Uterus (tissue), 4 donors: ENCODE measurements at places on chromosomes 2 and 18. TPM values are rescaled to one million over a fixed set of nuclear protein-coding genes. Genes with fewer than 3 reads are reported as not detected.
A peak's percentile ranks its signal among the peaks of the same experiment; 100 is the strongest.

DNA sequence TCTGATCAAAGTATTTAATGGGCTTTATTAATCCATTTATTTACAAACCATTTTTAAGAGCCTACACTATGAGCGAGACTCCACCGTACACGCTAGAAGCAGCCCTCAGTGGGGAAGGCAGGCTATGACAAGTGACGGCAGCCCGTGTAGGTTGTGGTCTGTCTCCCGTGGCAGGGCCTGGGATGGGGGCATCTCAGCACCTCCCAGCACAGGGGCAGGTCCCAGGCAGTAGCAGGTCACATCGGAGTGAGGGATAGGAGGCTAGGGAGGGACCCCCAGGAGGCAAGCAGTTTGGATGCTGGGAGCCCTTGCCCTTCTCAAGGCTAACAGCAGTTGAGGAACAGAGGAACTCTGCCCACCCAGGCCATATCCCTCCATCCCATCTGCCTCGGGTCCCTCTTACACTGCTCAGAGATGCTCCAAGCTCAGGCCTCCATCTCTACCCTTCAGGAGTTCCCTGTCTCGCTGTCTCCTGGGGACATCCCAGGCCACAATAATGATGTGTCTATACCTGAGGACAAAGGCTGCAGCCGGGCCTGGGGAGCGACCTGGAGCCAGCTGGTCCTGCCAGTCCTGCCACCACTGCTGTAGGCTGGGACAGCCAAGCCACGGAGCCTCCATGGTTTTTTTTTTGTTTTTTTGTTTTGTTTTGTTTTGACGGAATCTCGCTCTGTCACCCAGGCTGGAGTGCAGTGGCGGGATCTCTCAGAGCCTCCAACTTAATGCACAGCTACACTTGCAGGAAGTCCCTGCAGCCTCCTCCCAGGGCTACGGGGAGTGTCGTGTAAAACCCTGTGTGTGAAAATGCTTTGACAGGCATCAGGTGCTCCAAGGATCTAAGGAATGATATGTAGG, 92.0 kb downstream of the NDUFA10 start:
- H3K4me1 ChIP-seq = no peaks in the 10 kb centered on the region
- H3K4me3 ChIP-seq = no peak overlapping the region
- DNase-seq = peak; percentile 5

- H3K27ac ChIP-seq = no peak overlapping the region
- no peaks in the 10 kb centered on the region for H3K36me3 ChIP-seq
These were observed 134.7 kb downstream of the RIF1 start for GRCh38 chr2:151544449-151544848.

DNA sequence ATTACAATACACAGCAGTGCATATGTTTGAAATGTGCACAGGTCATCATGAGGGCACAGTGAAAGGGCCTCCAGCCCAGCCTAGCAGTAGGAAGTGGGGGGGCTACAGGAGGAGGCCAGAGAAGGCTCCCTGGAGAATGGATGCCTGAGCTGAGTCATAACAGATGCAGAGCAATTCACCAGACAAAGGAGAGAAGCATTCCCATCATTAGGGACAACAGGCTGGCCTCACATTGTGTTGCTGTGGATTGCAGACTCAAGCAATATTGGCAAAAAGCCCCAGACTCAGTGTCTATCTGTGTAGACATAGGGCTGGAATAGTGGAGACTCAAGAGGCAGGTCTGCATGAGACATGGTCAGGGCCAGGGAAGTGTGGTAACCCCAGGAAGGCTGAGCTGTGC, 329.9 kb downstream of the DLGAP1 start:
- H3K4me1 ChIP-seq = no peaks in the 10 kb centered on the region
- no peaks in the 10 kb centered on the region for H3K36me3 ChIP-seq
- H3K27me3 ChIP-seq = no peaks in the 10 kb centered on the region
- H3K4me3 ChIP-seq = no peak overlapping the region

GRCh38 chr2:158677542-158677941, 117.6 kb upstream of the DAPL1 start:
- H3K27ac ChIP-seq = no peak overlapping the region
- no peaks in the 10 kb centered on the region for H3K27me3 ChIP-seq
- no peaks in the 10 kb centered on the region for H3K36me3 ChIP-seq
- DNase-seq = no peak
- H3K4me3 ChIP-seq = no peak overlapping the region

DNA sequence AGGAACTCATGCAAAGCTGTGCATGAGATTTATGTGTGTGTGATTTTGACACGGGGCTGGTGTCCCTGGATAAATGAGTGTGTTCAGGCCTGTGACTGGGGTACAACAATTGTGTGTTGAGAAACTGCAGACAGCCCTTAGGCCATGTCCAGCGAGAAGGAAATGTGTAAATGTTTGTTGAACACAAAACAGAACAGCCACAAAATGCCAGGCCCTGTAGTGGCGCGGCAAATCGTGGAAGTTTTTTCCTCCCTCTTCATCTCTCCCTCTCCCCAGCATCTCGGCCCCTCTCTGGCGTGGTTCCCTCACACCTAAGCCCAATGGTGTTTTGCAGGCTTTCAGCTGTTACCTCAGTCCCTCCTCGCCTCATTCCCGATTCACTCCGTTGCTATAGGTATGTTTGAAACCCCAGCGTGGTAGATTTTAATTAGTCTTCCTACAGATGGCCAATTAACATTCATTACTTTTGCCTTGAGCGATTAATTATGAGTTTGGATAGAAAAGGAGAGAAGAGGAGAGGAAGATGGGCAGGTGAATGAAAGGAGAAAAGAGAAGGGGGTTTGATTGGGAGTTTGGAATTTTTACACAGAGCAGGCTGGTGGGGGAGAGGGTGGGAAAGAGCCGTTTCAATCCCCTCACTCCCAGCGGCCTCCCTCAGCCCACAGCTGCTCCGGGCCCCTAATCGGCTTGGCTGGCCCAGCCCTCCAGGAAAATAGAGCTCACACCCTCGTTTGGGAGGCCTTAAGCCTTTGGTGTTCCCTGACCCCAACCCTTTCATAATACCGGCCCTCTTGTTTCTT, 10.8 kb downstream of the SPR start:
- H3K27ac ChIP-seq = no peak overlapping the region
- no peaks in the 10 kb centered on the region for H3K36me3 ChIP-seq
- no peak overlapping the region for H3K4me3 ChIP-seq

DNA sequence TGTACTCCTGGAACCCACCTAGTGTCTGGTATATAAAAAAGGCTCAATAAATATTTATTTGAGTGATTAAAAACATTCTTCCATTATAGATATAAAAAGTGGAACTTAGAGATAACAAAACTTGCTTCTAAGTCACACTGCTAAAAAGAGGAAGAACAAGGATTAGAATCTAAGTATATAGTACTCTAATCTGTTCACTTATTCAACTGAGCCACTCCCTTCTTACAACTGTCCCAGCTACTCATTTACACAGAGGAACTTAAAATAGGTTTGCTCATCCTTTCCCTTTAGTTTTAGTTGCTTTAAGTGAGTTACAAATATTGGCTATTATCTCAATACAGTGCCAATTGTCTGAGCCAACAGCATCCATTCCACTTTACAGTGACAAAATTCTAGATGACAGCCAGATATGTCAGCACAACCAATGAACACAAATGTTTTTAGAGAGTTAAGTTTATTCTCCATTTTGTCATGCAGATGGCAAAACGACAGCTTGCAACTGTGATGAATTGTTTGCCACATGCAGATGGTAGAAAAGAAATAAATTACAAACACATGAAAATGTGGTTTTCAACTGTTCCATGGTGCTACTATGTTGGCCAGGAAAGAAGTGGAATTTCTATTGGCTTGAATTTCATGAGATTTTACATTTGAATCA, 280.7 kb upstream of the ZC3H15 start:
- no peaks in the 10 kb centered on the region for H3K4me1 ChIP-seq
- H3K27ac ChIP-seq = no peak overlapping the region

DNA sequence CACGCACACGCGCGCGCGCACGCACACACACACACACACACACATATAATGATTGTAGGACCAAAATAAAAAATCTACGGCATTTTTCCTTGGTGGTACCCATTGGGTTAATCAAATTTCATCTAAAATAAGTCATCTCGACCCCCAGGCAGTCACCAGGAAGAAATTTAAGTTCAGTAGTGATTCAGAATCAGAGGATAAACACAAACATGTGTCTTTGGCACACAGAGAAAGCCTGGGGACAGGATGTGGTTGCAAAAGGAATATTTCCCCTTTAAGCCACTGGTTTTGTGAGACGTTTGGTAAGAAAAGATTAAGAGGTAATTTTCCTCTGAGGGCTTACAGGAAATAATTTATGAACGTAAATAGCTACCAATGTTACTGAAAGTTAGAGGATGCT, 171.6 kb upstream of the PIEZO2 start:
- H3K4me1 ChIP-seq = no peaks in the 10 kb centered on the region
- no peak for DNase-seq
- H3K27me3 ChIP-seq = no peaks in the 10 kb centered on the region
- H3K36me3 ChIP-seq = no peaks in the 10 kb centered on the region
- no peak overlapping the region for H3K27ac ChIP-seq

DNA sequence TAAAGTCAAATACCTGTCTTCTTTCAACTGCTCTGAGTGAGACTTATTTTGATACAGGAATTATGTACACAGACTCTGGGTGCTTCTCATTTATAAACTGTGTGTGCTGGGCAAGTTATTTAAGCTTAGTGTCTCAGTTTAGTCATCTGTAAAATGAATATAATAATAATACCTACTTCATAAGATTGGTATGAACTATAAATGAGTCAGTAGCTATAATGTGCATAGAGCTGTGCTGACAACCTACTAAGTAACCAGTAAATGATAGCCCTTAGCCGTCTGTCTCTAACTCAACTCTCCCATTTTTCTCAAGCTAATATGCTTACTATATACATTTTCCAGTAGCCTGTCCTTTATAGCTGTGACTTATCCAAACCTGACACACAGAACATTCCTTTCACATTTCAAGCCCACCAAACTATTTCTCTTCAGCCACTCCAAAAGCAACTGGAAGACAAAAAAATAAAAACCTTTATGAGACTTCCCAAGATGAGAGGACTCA, 319.8 kb downstream of the ETAA1 start:
- no peak overlapping the region for H3K4me3 ChIP-seq
- no peaks in the 10 kb centered on the region for H3K4me1 ChIP-seq
- no peaks in the 10 kb centered on the region for H3K27me3 ChIP-seq
- DNase-seq = no peak
- no peaks in the 10 kb centered on the region for H3K36me3 ChIP-seq

DNA sequence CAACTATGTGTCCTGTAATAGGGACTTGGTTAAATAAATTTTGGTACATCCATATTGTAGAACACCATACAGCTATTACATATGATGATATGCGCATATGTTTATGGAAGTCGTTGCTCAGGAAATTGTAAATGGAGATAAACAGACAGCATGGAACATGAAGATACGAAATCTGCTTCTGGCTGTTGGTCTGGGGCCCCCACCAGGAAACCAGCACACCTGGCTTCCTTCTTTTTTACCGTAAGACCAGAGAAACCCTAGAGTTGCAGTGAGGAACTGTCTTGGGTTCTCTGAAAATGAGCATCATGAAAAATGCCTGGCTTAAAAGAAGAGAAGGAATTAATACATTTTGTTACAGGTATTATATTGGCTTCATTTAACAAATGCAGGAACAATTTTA, 40.8 kb downstream of the SPTBN1 start:
- H3K4me1 ChIP-seq = peaks cover 21% of the 10 kb centered on the region
- no peaks in the 10 kb centered on the region for H3K36me3 ChIP-seq
- no peak for DNase-seq
- H3K27me3 ChIP-seq = no peaks in the 10 kb centered on the region
- H3K27ac ChIP-seq = peak overlapping the region; percentile 65

- no peak overlapping the region for H3K4me3 ChIP-seq
- H3K4me1 ChIP-seq = no peaks in the 10 kb centered on the region
- no peak for DNase-seq
- H3K27ac ChIP-seq = no peak overlapping the region
- H3K36me3 ChIP-seq = no peaks in the 10 kb centered on the region
These were observed 516.6 kb upstream of the NXPH2 start for GRCh38 chr2:139296672-139297209.

GRCh38 chr2:187230088-187230487, 218.0 kb downstream of the CALCRL start:
- no peak overlapping the region for H3K27ac ChIP-seq
- no peaks in the 10 kb centered on the region for H3K4me1 ChIP-seq
- no peaks in the 10 kb centered on the region for H3K36me3 ChIP-seq
- H3K27me3 ChIP-seq = no peaks in the 10 kb centered on the region
- H3K4me3 ChIP-seq = no peak overlapping the region
- no peak for DNase-seq

The TBR1 gene
- total RNA-seq = not detected

The IKZF2 gene
- total RNA-seq = 2.6 TPM

The DNAJC5G gene
- 0.77 TPM for total RNA-seq
